ENCODE measurements at places on chromosomes 16 and 17. TPM values are rescaled to one million over a fixed set of nuclear protein-coding genes. Genes with fewer than 3 reads are reported as not detected.

- DNase-seq = no peak
Measured at GRCh38 chr17:79095345-79096055, 20.9 kb downstream of the ENGASE start.

DNA sequence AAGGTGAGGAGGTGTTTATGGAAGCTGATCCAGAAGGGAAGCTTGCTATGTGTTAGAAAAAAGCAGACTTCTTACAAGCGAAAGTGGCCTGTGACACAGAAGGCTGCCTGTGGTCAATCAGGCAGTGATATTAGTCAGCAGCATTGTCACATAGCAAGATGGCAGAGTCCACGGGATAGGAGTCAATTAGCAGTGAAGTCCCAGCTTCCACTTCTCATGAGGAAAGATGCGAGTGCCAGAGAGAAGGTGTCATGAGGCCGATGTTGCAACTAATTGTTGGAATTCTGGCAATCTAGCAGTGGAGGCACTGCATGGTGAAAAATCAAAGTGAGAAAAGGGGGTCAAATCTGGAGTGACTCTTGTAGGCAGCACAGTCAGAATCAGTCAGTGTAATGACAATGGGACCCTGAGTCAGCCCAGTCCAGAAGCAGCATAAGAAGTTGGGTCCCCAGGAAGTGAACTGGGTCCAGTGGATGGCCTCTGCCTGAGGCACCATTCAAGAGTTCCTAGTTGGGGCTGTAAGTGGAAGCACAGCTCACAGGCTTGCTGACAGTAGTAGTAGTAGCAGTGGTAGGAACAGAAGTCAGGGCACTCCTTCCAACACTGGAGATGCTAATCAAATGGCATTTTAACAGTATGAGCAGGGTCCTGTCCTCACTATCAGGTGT, 85.1 kb downstream of the TNFRSF13B start:
- no peak for DNase-seq

KRT12 gene
- not detected for total RNA-seq

TGFB1I1 gene
- 1.1 TPM for total RNA-seq

Data from pancreas (tissue), 10 donors.